Renal cortical epithelial cell (primary cell): ENCODE measurements at places on chromosomes 2 and 18.

- DNase-seq: no peak
These were observed 52.5 kb downstream of the RHOB start for GRCh38 chr2:20499387-20499786.

- no peak for DNase-seq
These were observed 287.8 kb upstream of the FN1 start for GRCh38 chr2:215723631-215724011.

DNA sequence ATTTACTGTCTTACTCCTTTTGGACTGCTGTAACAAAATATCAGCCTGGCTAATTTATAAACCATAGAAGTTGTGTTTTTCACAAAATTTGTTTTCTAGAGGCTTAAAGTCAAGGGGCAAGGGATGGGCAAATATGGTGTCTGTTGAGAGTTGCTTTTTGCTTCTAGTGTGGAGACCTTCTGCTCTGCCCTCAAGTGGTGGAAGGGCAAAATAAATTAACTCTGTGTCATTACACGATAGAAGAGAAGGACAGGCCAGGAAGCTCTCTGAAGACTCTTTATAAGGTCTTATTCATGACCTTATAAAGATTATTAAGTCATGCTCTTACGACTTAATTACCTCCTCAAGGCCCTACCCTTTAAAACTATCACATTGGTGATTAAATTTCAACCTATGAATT lies 181.2 kb upstream of the LRATD1 start:
- no peak for DNase-seq

DNA sequence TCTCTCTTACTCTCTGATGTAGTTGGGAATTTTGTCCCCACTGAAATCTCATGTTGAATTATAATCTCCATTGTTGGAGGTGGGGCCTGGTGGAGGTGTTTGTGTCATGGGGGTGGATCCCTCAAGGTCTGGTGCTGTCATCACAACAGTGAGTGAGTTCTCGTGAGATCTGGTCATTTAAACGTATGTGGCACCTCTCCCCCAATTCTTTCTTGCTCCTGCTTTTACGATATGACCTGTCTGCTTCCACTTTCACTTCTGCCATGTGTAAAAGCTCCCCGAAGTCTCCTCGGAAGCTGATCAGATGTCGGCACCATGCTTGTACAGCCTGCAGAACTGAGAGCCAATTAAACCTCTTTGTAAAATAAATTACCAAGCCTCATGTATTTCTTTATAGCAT lies 337.8 kb upstream of the CDH2 start:
- no peak for DNase-seq

- DNase-seq: no peak
These were observed 85.3 kb downstream of the CDK15 start for GRCh38 chr2:201891676-201892075.
